Aorta (tissue), 5 donors: ENCODE measurements at places on chromosomes 7 and 10. TPM values are rescaled to one million over a fixed set of nuclear protein-coding genes. Genes with fewer than 3 reads are reported as not detected.

DNA sequence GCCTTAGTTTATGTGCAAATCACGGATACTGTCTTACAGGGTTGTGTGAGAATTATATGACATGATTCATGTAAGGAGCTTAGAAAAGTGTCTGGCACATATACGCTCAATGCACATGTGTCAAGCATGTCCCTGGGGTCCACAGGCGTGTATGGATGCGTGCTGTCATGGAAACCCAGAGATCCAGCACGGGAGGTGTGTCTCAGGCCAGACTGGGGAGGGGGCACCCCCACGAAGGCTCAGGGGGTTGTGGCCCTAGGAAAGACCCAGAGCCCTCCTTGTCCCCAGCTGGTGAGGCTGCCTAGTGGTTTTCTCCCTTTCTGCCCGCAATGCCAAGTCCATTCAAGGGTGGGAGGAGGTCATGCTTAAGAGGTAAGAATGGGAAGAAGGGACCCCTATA, 9.1 kb downstream of the BTBD16 start:
- no peaks in the 10 kb centered on the region for H3K4me1 ChIP-seq
- DNase-seq = no peak
- no peak overlapping the region for H3K4me3 ChIP-seq
- no peak overlapping the region for H3K27ac ChIP-seq

- DNase-seq = no peak
- H3K4me3 ChIP-seq = no peak overlapping the region
- no peaks in the 10 kb centered on the region for H3K4me1 ChIP-seq
- H3K27ac ChIP-seq = no peak overlapping the region
Measured at GRCh38 chr10:118449521-118449920, 107.4 kb upstream of the FAM204A start.

DNA sequence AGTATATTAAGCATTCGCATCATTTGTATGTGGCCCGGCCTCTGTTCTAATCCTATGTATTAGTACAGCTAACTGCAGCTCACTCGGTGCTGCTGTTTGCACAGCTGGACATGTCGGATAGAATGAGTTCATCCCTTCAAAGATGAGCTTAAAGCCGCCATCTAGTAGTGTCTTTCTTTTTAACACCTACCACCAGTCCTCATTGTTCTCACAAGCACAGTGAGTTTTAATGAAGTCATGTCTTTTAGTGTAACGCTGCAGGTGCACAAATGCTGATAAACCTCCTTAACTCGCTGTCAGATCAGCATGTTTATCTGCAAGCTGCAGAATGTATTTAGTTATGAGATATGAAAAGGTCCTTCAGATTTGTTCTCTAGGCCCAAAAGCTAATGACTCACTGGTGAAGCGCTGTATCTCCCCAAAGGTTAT, 247.5 kb downstream of the MTERF1 start:
- no peak overlapping the region for H3K4me3 ChIP-seq
- H3K27ac ChIP-seq = no peak overlapping the region
- peaks cover 2% of the 10 kb centered on the region for H3K4me1 ChIP-seq

DNA sequence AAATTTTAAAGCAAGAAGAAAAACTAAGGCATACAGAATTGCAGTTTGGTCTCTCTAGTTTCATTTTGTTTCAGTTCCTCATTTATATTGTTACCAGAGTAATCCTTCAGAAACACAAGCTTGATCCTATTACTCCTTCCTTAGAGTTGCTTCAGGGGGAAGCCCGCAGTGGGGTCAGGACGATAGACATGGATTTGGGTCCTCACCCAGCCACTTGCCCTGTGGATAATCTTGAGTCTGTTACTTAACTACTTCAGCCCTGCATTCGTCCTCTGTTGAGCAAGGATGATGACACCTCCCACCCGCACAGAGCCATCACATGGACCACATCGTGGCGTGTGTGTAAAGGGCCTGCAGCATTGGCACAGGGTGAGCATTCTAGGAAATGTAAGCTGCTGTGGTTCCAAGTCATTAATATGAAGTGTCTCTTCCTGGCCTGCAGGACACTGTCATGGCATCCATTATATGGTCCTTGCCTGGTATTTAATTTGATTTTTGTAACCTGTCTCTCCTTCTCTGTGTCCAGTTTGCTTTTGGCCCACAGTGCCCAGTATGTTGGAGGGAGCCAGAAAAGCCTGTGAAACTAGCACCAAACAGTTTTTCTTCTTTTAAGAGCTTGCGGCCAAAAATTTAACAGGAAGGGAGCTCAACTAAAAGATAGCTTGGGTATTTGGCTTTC, 111.2 kb downstream of the EEPD1 start:
- no peak for DNase-seq
- H3K36me3 ChIP-seq = no peaks in the 10 kb centered on the region
- no peak overlapping the region for H3K4me3 ChIP-seq
- H3K27me3 ChIP-seq = no peaks in the 10 kb centered on the region

- no peak overlapping the region for H3K27ac ChIP-seq
- H3K27me3 ChIP-seq = no peaks in the 10 kb centered on the region
- no peaks in the 10 kb centered on the region for H3K36me3 ChIP-seq
Measured at GRCh38 chr7:92588561-92588960, 1.6 kb downstream of the FAM133B start.

- H3K4me3 ChIP-seq = no peak overlapping the region
- no peaks in the 10 kb centered on the region for H3K4me1 ChIP-seq
- no peaks in the 10 kb centered on the region for H3K27me3 ChIP-seq
- DNase-seq = peak; percentile 69
Measured at GRCh38 chr7:156111-157007, 36.0 kb upstream of the FAM20C start.

DNA sequence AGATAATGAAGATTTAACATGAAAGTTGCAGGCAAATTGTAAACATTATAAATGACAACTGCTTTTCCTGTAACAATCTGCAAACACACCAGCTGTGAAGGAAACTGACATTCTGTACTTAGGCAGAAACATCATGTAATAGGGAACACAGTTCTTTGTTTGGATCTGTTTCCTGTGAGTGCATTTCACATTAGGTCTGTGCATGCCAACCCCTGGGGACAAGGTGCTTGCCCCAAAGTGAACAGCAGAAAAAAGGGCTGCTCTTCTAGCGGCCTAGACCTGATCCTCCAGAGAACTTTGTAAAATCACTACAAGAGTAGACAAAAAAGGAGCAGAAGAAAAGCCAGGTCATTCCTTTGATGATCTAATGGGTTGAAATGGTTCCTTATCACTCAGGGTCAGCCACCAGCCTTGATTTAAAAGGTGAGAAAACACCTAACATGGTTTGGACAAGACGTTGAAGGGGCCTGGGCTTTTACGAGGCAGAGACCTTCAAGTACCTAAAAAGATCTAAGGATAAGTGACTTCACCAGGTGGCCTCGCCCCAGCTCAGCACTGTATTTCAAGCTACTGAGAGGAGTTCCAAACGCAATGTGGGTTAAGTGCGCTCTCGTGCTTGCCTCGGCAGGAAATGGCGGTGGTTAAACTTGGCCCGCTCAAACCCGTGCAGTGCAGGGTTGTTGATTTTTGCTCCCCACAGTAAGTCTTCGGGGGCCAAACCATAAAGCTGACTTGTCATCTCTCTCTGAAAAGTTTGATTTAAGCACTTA, 249.7 kb downstream of the CREB5 start:
- H3K27me3 ChIP-seq = no peaks in the 10 kb centered on the region
- no peaks in the 10 kb centered on the region for H3K36me3 ChIP-seq
- H3K4me1 ChIP-seq = no peaks in the 10 kb centered on the region
- no peak overlapping the region for H3K27ac ChIP-seq
- H3K4me3 ChIP-seq = no peak overlapping the region

- no peak for DNase-seq
- H3K36me3 ChIP-seq = no peaks in the 10 kb centered on the region
- H3K27ac ChIP-seq = no peak overlapping the region
- no peaks in the 10 kb centered on the region for H3K4me1 ChIP-seq
- no peak overlapping the region for H3K4me3 ChIP-seq
Measured at GRCh38 chr7:92953657-92954056, 117.3 kb upstream of the CDK6 start.

- peak overlapping the region; percentile 38 for H3K27ac ChIP-seq
- peaks cover 3% of the 10 kb centered on the region for H3K4me1 ChIP-seq
- no peaks in the 10 kb centered on the region for H3K36me3 ChIP-seq
- no peaks in the 10 kb centered on the region for H3K27me3 ChIP-seq
- H3K4me3 ChIP-seq = peak overlapping the region; percentile 91
Measured at GRCh38 chr7:112938863-112939573, 147.6 kb downstream of the GPR85 start.

DNA sequence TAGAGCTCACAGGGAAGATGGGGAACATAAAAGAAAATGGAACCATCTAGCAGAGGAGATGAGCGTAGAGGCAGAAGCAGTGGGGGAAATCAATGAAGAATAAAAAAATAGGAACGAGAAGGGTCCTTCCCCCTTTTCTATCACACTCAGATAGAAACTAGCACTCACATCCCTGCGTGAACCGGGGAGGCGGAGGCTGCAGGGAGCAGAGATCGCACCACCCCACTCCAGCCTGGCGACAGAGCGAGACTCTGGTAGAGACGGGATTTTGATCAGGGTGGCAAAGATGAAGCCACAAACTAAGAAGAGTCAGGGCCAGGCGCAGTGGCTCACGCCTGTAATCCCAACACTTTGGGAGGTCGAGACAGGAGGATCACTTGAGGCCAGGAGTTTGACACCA, 64.7 kb upstream of the ECHDC3 start:
- H3K36me3 ChIP-seq = no peaks in the 10 kb centered on the region
- no peaks in the 10 kb centered on the region for H3K27me3 ChIP-seq
- H3K27ac ChIP-seq = no peak overlapping the region
- H3K4me3 ChIP-seq = no peak overlapping the region
- no peaks in the 10 kb centered on the region for H3K4me1 ChIP-seq

GRCh38 chr10:87054373-87055295, 34.5 kb downstream of the FAM25A start:
- H3K4me3 ChIP-seq = no peak overlapping the region
- no peak for DNase-seq
- H3K27me3 ChIP-seq = no peaks in the 10 kb centered on the region
- no peaks in the 10 kb centered on the region for H3K4me1 ChIP-seq

- H3K4me3 ChIP-seq = no peak overlapping the region
- no peaks in the 10 kb centered on the region for H3K4me1 ChIP-seq
- DNase-seq = peak; percentile 62
- H3K27ac ChIP-seq = no peak overlapping the region
- H3K27me3 ChIP-seq = no peaks in the 10 kb centered on the region
- no peaks in the 10 kb centered on the region for H3K36me3 ChIP-seq
Measured at GRCh38 chr7:17408245-17408903, 109.9 kb downstream of the AHR start.

DNA sequence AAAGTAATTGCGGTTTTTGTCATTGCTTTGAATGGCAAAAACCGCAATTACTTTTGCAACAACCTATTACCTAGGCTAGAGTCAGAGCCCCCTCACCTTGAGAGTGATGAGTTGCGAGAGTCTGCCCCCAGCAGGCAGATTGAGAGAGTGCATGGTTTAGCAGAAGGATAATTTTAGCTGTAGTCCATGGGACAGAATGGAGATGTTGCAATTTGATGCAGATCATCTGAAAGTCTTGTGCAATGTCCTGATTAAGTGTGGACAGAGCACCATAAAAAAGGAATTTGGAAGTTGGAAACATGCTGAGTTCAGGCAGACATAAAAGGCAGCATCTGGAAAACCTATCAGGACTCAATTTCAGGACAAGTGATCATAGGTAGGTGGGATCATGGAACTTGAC, 48.7 kb downstream of the GPR141 start:
- H3K36me3 ChIP-seq = no peaks in the 10 kb centered on the region
- peaks cover 10% of the 10 kb centered on the region for H3K4me1 ChIP-seq
- H3K27ac ChIP-seq = no peak overlapping the region
- no peak overlapping the region for H3K4me3 ChIP-seq

- H3K36me3 ChIP-seq = peaks cover 5% of the 10 kb centered on the region
- no peaks in the 10 kb centered on the region for H3K4me1 ChIP-seq
- H3K4me3 ChIP-seq = no peak overlapping the region
- H3K27ac ChIP-seq = no peak overlapping the region
- no peaks in the 10 kb centered on the region for H3K27me3 ChIP-seq
Measured at GRCh38 chr7:151130741-151131157, 36.7 kb downstream of the GBX1 start.

DNA sequence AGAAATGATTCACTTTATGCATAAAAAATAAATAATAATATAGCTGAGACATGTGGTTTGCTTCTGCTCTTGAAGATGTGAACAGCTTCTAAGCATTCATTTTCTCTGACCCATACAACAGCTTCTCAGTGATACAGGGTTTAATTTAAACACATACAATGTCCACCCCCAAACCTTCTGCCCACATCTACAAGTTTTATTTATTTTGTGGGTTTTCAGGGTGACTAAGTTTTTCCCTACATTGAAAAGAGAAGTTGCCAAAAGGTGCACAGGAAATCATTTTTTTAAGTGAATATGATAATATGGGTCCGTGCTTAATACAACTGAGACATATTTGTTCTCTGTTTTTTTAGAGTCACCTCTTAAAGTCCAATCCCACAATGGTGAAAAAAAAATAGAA, 17.2 kb downstream of the INHBA start:
- no peaks in the 10 kb centered on the region for H3K4me1 ChIP-seq
- H3K4me3 ChIP-seq = no peak overlapping the region
- no peak overlapping the region for H3K27ac ChIP-seq
- H3K27me3 ChIP-seq = no peaks in the 10 kb centered on the region

DNA sequence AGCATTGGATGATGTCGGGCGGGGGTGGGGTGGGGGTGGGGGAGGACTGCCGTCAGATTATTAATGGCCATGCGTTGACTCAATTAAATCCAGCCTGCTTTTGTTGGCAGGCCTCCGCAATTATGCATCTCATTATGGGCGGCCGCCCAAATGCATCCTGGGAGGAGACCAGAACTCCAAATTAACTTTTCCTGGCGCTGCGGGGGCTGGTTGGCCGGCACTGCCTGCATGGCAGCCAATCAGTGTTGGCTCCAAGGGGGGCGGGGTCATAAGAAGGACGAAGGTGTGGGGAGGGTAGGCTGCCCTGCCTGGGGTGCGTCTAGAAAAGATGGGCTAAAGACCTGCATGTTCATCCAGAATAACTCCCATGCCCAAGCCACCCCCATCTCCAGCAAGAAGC, 83.9 kb upstream of the PAX2 start:
- H3K27ac ChIP-seq = no peak overlapping the region
- no peak overlapping the region for H3K4me3 ChIP-seq
- DNase-seq = no peak
- H3K27me3 ChIP-seq = no peaks in the 10 kb centered on the region
- no peaks in the 10 kb centered on the region for H3K4me1 ChIP-seq

Gene LEP
- total RNA-seq = 0.97 TPM

Gene SPDYE9
- total RNA-seq = not detected

Gene MYO1G
- total RNA-seq = 7.2 TPM

Gene C10orf67
- total RNA-seq = not detected

Gene GIMAP7
- total RNA-seq = 41.8 TPM

Gene PPRC1
- 35.9 TPM for total RNA-seq

Gene CTAGE15
- total RNA-seq = not detected

Gene NKX1-2
- total RNA-seq = not detected

Gene HMX3
- total RNA-seq = not detected
